ENCODE measurements at places on chromosomes 16 and 17. TPM values are rescaled to one million over a fixed set of nuclear protein-coding genes. Genes with fewer than 3 reads are reported as not detected.

ABCA10 gene
- total RNA-seq, result 0.16 TPM

GRCh38 chr17:79715098-79715942, 15.4 kb upstream of the ENPP7 start:
- peak; percentile 30 for DNase-seq

DNA sequence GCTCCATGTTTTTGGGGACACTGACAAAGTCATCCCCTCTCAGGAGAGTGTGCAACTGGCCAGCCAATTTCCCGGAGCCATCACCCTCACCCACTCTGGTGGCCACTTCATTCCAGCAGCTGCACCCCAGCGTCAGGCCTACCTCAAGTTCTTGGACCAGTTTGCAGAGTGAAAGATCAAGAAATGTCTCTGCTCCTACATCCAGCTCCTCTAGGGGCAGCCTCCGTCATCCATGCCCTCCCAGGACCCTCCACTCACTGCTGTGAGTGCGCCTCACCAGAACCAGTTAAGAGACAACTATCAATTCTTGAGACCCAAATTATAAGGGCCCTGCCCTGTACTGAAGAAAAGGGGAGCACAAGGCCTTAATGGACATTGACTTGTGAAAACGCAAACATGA, 1.1 kb downstream of the OVCA2 start:
- no peak for DNase-seq

GRCh38 chr16:85574672-85575475, 38.2 kb upstream of the GSE1 start:
- no peak for DNase-seq
